Colonic mucosa (tissue), 4 donors: ENCODE measurements at places on chromosomes 4 and X. TPM values are rescaled to one million over a fixed set of nuclear protein-coding genes. Genes with fewer than 3 reads are reported as not detected.
A peak's percentile ranks its signal among the peaks of the same experiment; 100 is the strongest.

The BEX2 gene
- 6.6 TPM for total RNA-seq

The EDNRA gene
- total RNA-seq, result 0.91 TPM

The NR3C2 gene
- 74.8 TPM for total RNA-seq

The PDZD4 gene
- total RNA-seq, result 1.5 TPM

The TBC1D1 gene
- total RNA-seq, result 55.3 TPM

The LRAT gene
- 0.07 TPM for total RNA-seq

The MAGEB10 gene
- total RNA-seq, result not detected

The TLR1 gene
- total RNA-seq, result 1.2 TPM

The GYPE gene
- 0.32 TPM for total RNA-seq

The CLCN4 gene
- total RNA-seq, result 1.2 TPM

The TRAM1L1 gene
- total RNA-seq, result 0.20 TPM

DNA sequence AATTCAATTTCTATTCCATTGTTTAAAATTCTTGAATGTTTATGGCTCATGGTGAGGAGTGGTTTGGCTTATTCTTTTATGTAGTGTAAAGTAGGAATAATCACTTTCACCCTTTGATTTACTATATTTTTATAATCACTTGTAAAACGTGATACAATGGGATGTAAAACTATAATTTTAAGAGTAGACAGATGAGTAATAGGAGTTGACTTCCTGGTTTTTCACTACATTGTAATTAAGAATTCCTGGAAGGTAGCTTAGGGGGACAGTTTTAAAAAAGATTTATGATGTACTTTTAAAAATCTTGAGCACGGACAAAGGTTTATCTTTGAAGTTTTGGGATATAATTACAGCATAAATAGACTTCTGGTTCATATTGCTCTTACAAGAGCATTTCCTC lies 65.3 kb downstream of the PDGFC start:
- H3K27ac ChIP-seq, result no peak overlapping the region
- H3K27me3 ChIP-seq, result no peaks in the 10 kb centered on the region
- H3K4me1 ChIP-seq, result no peaks in the 10 kb centered on the region
- no peak for DNase-seq
- H3K4me3 ChIP-seq, result no peak overlapping the region
- no peaks in the 10 kb centered on the region for H3K36me3 ChIP-seq

DNA sequence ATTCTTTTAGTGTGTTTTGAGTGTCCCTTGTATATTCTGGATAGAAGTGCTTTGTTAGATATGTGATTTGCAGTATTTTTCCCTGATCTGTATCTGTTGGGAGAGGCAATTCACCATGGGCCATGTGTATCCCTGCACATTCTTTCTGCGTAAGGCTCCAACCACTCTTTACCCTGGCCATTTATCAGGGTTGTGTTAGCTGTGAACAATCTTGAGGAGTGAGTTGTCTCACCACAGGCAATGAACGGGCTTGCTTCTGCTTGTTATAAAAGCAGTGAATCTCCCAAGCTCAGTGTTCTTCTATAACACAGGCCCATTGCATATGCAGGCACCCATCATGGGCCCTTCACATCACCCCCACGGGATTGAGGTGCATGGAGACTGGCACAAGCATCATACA lies 18.9 kb upstream of the SMIM10 start:
- H3K27me3 ChIP-seq, result no peaks in the 10 kb centered on the region
- H3K4me3 ChIP-seq, result no peak overlapping the region
- no peak for DNase-seq
- H3K27ac ChIP-seq, result no peak overlapping the region
- no peaks in the 10 kb centered on the region for H3K36me3 ChIP-seq

GRCh38 chr4:71630803-71631202 lies 153.1 kb downstream of the GC start:
- no peaks in the 10 kb centered on the region for H3K27me3 ChIP-seq
- no peak overlapping the region for H3K27ac ChIP-seq
- no peaks in the 10 kb centered on the region for H3K4me1 ChIP-seq
- H3K36me3 ChIP-seq, result no peaks in the 10 kb centered on the region
- no peak overlapping the region for H3K4me3 ChIP-seq
- DNase-seq, result no peak

DNA sequence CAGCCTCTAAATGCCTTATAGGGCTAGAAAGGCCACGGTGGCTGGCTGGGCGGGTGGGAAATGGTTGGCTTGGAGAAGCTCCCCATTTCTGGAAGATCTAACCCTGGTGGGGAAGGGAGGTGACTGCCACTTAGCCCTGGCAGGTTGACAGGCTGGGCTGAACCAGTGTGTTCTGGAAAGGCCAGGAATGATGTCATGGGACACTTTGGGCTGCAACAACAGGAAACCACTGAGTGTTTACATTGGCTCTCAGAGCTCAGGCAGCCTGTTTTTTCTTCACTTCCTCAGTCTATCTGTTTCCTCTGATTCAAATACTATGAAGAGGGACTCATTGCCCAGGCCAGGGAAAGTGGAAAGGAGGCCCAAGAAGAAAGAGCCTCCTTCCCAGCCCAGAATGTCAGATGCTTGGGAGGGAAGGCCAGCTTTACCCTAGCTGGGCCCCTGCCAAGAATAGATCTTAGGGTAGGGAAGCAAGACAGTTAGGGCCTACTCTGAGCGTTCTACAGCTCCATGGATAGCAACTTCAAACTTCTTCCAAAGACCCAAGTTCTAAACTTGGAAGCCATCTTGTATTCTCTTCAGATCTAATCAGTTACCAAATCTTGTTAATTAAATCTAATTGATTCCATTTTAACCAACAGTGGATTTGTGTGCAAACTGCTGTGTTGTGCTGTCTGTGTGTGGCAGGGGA lies 65.8 kb upstream of the MSN start:
- peak overlapping the region; percentile 52 for H3K27ac ChIP-seq
- peak; percentile 82 for DNase-seq
- H3K4me1 ChIP-seq, result no peaks in the 10 kb centered on the region
- no peaks in the 10 kb centered on the region for H3K27me3 ChIP-seq
- H3K36me3 ChIP-seq, result no peaks in the 10 kb centered on the region

GRCh38 chr4:106316773-106317409 lies 541 bp downstream of the AIMP1 start:
- H3K4me1 ChIP-seq, result no peaks in the 10 kb centered on the region
- H3K36me3 ChIP-seq, result no peaks in the 10 kb centered on the region
- peak overlapping the region; percentile 91 for H3K4me3 ChIP-seq
- no peaks in the 10 kb centered on the region for H3K27me3 ChIP-seq
- peak overlapping the region; percentile 90 for H3K27ac ChIP-seq

DNA sequence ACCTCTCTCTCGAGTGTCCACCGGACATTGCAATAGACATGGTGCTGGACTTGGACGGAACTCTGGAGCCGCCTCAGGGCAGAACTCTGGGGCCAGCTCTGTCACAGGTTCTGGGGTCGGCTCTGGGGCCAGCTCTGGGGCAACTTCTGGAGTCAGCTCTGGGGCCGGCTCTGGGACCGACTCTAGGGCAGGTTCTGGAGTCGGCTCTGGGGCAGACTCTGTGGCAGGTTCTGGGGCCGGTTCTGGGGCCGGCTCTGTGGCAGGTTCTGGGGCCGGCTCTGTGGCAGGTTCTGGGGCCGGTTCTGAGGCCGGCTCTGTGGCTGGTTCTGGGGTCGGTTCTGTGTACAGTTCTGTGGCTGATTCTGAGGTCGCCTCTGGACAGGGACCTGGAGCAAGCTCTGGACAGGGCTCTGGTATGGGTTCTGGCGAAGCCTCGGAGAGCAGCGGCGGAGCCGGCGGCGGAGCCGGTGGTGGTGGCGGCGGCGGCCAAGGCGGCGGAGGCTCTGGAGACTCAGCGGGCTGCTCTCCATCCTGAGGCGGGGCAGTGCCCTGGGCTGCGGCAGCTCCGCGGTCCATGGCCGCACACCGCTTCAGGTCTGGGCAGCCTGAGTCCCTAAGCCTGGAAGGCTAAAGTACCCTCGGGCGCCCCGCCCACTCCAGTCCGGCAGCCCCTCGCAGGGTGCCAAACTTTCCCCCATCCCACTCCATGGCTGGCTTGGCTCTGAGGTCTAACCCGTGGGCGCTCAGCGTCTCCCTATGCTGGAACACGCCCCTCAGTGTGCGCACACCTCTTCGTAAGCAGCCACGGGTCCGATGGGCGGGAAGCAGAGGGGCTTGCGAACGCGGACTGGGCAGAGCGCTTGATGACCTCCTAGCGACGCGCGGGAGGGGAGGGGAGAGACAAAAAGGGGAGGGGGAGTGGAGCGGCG lies at the start of gene DGKK:
Gene DGKK (minus strand): TSS at position 723 of the 929 bp plus-strand sequence. CDS start 147 bp downstream, at position 576.
- no peaks in the 10 kb centered on the region for H3K4me1 ChIP-seq
- no peak for DNase-seq
- H3K4me3 ChIP-seq, result no peak within 1 kb of the TSS

- no peaks in the 10 kb centered on the region for H3K27me3 ChIP-seq
- no peaks in the 10 kb centered on the region for H3K36me3 ChIP-seq
- no peak for DNase-seq
- H3K4me3 ChIP-seq, result no peak overlapping the region
Measured at GRCh38 chrX:31092476-31092875, 20.6 kb upstream of the FTHL17 start.

GRCh38 chr4:152870606-152871005 lies 65.5 kb upstream of the FHDC1 start:
- no peaks in the 10 kb centered on the region for H3K27me3 ChIP-seq
- H3K4me1 ChIP-seq, result no peaks in the 10 kb centered on the region
- no peak overlapping the region for H3K27ac ChIP-seq
- H3K36me3 ChIP-seq, result no peaks in the 10 kb centered on the region

- no peaks in the 10 kb centered on the region for H3K4me1 ChIP-seq
- no peaks in the 10 kb centered on the region for H3K36me3 ChIP-seq
- H3K27ac ChIP-seq, result no peak overlapping the region
- no peaks in the 10 kb centered on the region for H3K27me3 ChIP-seq
- no peak for DNase-seq
Measured at GRCh38 chr4:10413177-10413576, 44.0 kb downstream of the ZNF518B start.

DNA sequence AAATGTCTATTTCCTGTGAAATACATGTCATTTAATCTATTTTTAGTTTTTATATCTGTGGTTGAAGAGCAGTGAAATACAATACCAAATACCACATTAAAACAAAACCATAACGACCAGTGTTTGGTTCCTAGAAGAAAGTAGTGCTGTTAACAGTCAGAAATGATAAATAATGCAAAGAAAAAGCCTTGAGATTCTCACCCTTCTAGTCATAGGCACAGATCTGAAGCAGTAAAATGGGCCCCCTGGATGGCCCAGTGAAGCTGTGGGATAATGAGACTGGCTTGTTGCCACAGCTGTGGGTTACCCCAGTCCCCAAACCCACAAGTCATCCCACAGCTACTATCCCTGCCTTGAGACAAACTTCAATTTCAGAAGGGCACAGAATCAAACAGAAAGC lies 137.3 kb upstream of the RPL34 start:
- no peaks in the 10 kb centered on the region for H3K27me3 ChIP-seq
- no peaks in the 10 kb centered on the region for H3K36me3 ChIP-seq
- no peaks in the 10 kb centered on the region for H3K4me1 ChIP-seq
- H3K27ac ChIP-seq, result no peak overlapping the region
- no peak for DNase-seq
- no peak overlapping the region for H3K4me3 ChIP-seq

- DNase-seq, result no peak
- H3K27me3 ChIP-seq, result no peaks in the 10 kb centered on the region
- H3K36me3 ChIP-seq, result no peaks in the 10 kb centered on the region
- H3K4me1 ChIP-seq, result no peaks in the 10 kb centered on the region
Measured at GRCh38 chrX:96770315-96770714, 85.7 kb downstream of the DIAPH2 start.

DNA sequence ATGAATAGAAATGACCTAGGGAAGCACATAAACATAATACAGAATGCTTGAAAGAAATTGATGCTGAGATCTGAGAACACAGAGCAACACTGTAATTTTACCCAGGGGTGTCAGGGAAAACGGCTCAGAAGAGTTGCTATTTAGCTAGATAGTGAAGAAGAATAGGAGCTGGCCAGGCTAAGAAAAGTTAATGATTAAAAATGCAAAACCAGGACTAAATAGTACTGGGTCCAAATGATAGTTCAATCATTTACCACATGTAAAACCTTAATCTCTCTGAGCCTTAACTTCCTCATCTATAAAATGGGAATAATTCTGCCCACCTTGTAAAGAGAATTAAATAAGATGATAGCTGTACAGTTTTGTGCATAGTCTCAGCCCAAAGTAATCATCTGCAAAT lies 97.1 kb downstream of the PARM1 start:
- no peak for DNase-seq
- peak overlapping the region; percentile 76 for H3K27ac ChIP-seq
- H3K27me3 ChIP-seq, result no peaks in the 10 kb centered on the region
- H3K4me1 ChIP-seq, result peaks cover 16% of the 10 kb centered on the region

- H3K27ac ChIP-seq, result no peak overlapping the region
- no peaks in the 10 kb centered on the region for H3K27me3 ChIP-seq
- no peaks in the 10 kb centered on the region for H3K36me3 ChIP-seq
- peak; percentile 54 for DNase-seq
- H3K4me3 ChIP-seq, result no peak overlapping the region
Measured at GRCh38 chr4:143773998-143774895, 73.8 kb upstream of the FREM3 start.

DNA sequence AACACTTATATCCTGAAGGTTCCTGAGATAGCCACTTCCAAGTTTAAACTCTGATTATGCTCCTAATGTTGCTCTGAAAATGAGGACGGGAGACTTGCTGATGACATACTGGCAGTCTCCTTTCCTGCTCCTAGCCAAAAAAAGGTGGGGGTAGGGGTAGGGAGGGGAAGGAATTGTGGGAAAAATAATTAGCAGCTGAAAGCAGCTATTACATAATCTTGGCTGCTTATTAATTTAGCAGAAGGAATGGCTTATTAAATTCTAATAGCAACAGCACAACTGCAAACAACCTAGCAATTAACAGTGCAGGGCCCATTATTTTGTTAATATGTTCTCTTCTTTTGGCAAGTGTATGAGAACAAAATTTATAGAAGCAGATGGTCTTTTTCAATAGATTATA lies 2.0 kb upstream of the AP1S2 start:
- peaks cover 4% of the 10 kb centered on the region for H3K4me1 ChIP-seq
- H3K27me3 ChIP-seq, result no peaks in the 10 kb centered on the region
- no peak overlapping the region for H3K4me3 ChIP-seq
- no peaks in the 10 kb centered on the region for H3K36me3 ChIP-seq

DNA sequence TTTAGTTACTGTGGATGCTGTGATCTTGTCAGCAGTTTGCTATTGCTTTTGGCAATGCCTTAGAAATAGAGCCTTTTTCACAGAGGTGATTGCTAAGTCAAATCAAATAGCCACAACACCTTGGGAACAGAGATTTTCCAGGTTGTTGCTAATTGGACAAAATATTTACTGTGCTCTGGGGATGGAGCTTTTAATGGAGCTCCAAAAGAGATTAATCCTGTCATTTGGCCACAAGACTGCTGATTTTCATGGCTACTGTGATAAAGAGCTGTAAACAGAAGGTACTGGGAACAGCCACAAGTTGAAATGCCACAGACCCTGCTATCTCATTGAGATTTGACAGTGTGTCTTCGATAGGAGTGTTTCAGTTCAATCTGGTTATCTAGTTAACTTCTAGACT lies 1715.2 kb upstream of the ADGRL3 start:
- DNase-seq, result no peak
- H3K27me3 ChIP-seq, result no peaks in the 10 kb centered on the region
- H3K4me1 ChIP-seq, result no peaks in the 10 kb centered on the region
- H3K27ac ChIP-seq, result no peak overlapping the region
- H3K4me3 ChIP-seq, result no peak overlapping the region
- H3K36me3 ChIP-seq, result no peaks in the 10 kb centered on the region

DNA sequence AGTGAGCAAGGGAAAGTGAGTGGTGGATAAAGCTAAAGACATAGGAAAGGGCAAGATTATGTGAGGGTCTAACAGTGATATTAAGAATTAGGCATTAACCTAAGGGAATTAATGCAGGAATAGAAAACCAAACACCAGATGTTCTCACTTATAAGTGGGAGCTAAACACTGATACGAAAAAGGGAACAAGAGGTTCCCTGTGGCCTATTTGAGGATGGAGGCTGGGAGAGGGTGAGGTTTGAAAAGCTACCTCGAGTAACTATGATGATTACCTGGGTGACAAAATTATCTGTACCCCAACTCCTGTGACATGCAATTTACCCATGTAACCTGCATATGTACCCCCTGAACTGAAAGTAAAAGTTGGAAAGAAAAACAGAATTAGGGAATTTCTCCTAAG lies 79.0 kb downstream of the ANXA3 start:
- H3K27ac ChIP-seq, result peak overlapping the region; percentile 49
- H3K27me3 ChIP-seq, result no peaks in the 10 kb centered on the region
- H3K36me3 ChIP-seq, result no peaks in the 10 kb centered on the region
